ENCODE measurements at places on chromosomes 13 and 19. TPM values are rescaled to one million over a fixed set of nuclear protein-coding genes. Genes with fewer than 3 reads are reported as not detected.

GRCh38 chr13:71853725-71854124 is 13.3 kb downstream of the DACH1 start:
- H3K4me3 ChIP-seq: no peak overlapping the region
- no peaks in the 10 kb centered on the region for H3K4me1 ChIP-seq
- H3K27me3 ChIP-seq: peaks cover 4% of the 10 kb centered on the region
- no peak for DNase-seq
- no peak overlapping the region for H3K27ac ChIP-seq

GRCh38 chr13:52738719-52739467 is 727 bp downstream of the CNMD start:
- no peak overlapping the region for H3K4me3 ChIP-seq
- no peak overlapping the region for H3K27ac ChIP-seq
- H3K4me1 ChIP-seq: peaks cover 4% of the 10 kb centered on the region
- H3K27me3 ChIP-seq: peaks cover 45% of the 10 kb centered on the region

ADGRE2 gene
- 0.42 TPM for total RNA-seq

GRCh38 chr19:2254064-2254872 is 1.9 kb downstream of the JSRP1 start:
- H3K36me3 ChIP-seq: peaks cover under 1% of the 10 kb centered on the region
- H3K27ac ChIP-seq: peak overlapping the region; percentile 25
- DNase-seq: no peak
- H3K4me1 ChIP-seq: peaks cover 27% of the 10 kb centered on the region
- no peak overlapping the region for H3K4me3 ChIP-seq

CEACAM8 gene
- total RNA-seq: not detected

DNA sequence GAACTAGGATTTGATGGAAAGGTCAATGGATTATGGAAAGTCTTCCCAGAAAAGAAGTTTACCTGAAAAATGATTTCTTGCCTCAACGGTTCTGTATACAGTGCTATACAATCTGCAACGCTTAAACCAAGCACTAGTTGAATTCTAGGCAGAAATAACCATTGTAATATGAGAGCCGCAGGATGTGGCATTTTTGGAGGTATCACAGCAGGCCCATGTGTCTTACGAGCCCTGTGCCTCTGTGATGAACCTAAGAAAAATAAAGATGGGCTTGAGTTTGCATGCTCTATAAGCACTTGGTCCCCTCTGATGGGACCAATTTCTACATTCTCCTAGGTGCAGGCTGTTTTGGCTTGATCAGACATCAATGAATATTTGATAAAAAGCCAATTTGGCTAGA is 78.7 kb upstream of the RFC3 start:
- no peaks in the 10 kb centered on the region for H3K36me3 ChIP-seq
- H3K4me1 ChIP-seq: peaks cover 12% of the 10 kb centered on the region
- no peaks in the 10 kb centered on the region for H3K27me3 ChIP-seq
- H3K4me3 ChIP-seq: no peak overlapping the region
- no peak overlapping the region for H3K27ac ChIP-seq

KL gene
- total RNA-seq: 0.25 TPM

ZNF844 gene
- total RNA-seq: 3.6 TPM

DNA sequence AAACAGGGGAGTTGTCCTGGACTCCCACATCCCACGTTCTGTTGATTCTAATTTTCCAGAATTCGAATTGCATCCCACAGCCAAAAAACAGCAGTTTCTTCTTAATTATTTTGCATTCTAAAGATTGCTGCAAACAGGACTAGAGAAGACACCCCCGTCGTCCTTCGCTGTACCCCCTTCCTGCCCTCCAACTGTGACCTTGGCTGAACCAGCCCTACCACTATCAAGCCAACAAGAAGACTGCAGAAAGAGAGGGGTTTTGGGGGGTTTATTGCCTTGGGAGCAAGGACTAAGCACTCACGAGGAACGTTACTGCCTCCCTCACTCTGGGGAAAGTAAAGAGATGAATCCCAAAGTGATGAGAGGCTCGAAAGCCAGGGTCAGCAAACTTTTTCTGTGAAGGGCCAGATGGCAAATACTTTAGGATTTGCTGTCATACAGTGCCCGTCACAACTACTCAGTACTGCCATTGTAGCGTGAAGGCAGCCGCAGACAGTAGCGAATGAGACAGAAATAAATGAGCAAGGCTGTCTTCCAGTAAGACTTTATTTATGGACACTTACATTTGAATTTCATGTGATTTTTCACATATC is 32.5 kb upstream of the KATNAL1 start:
- no peak overlapping the region for H3K4me3 ChIP-seq
- no peak for DNase-seq
- H3K27me3 ChIP-seq: peaks cover 6% of the 10 kb centered on the region

TBXA2R gene
- total RNA-seq: 0.92 TPM

ZNF8 gene
- 5.1 TPM for total RNA-seq

DNA sequence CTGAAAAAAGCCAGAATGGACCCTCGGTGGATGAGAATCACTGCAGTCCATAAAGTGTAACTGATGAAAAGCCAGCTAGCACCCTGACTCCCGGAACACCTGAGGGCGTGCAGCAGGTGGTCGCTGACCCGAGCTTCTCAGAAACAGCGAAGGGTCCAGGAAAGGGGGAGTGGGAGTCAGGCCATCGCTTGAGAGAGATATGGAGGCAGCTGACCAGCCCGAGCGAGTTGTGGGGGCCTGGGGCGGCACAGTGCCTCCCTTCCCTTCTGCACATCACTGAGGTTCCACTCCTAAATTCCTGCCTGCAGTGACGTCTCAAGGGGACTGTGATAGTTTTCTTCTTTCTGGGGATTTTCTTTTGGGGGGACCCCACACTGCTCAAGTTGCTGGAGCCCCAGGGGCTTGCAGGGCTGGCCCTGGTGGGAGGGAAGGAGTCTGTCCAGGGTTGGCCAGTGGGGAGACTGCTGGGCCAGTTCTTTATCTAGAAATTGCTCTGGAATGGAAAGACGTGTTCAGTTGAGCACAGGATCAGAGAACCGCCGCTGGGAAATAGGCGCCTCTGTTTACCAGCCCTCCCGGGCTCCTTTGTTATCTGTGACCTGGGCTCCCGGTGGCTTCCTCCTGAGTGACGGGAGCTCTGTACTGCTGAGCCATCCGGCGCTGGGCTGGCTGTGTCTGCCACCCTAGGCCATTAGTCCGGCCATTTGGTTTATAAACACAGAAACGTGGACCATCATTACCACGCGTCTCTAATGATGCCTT is 71.3 kb downstream of the RAB20 start:
- no peak for DNase-seq
- no peaks in the 10 kb centered on the region for H3K4me1 ChIP-seq
- no peak overlapping the region for H3K4me3 ChIP-seq
- no peaks in the 10 kb centered on the region for H3K27me3 ChIP-seq

DNA sequence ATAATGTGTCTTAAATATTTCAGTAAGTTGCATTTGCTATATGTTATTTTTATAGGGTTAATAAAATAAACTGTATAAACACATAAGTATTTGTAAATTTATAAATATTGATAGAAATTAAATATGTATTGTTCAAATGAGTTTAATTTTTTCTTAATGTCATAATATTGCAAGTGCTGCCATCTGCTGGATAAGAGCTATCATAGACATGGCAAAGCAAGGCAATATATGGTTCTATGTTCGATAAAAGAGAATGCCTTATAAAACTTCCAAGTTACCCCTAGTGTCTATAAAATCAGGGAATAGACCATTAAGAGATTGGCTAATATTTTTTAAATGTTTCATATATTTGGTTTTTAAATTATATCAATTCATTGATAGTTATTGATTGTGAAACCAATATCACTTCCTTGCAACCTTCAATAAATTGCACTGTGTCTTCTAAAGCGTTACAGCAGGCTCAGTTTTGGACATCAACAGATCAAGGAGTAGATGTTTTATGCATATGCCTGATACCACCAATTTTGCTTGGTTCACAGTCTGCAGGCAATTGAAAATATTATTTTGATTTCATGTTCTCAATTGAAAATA is 29.0 kb upstream of the SLITRK6 start:
- H3K36me3 ChIP-seq: no peaks in the 10 kb centered on the region
- H3K27me3 ChIP-seq: no peaks in the 10 kb centered on the region
- no peak overlapping the region for H3K27ac ChIP-seq

ZNF525 gene
- 14.5 TPM for total RNA-seq

RPL18A gene
- 2,216 TPM for total RNA-seq

CD37 gene
- 352 TPM for total RNA-seq

DNA sequence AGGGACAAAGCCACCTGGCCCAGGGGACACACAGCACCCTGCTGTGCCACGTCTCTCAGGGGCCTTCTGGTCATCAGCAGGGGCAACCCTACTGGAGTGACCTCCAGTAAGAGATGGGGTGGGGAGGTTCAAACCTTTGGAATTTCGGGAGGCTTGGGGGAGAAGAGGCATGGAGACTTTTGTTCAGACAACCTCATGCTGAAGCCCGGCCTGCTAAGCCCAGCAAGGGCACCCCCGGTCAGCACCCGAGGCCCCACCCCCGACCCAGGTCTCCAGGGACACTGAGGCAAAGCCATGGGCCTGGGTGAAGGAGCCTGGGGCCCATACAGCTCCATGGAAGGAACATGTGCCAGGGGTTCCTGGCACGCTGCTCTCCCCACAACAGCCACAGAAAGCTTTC is 23.3 kb downstream of the ZNF787 start:
- H3K36me3 ChIP-seq: peaks cover 29% of the 10 kb centered on the region
- no peak overlapping the region for H3K4me3 ChIP-seq
- H3K4me1 ChIP-seq: no peaks in the 10 kb centered on the region
- H3K27me3 ChIP-seq: no peaks in the 10 kb centered on the region

NBEA gene
- 0.45 TPM for total RNA-seq

DNA sequence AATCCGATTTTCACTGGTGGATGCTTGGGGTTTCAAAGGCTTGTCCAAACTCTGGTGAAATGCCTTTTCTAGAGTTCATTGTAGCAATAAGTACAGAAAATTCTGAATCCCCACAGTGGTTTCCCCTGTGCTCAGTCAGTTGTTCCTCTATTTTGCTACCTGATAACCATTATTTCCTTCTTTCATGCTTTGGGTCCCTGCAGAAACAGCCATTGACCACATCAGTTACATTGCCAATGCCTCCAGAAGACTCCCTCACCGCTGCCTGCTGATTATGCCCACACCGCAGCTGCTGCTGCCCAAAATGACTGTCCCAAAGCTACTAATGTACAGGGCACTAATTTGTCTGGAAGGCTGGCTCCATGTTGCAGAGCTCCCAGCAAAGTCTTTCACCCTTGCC is 517.3 kb downstream of the KLF12 start:
- H3K27ac ChIP-seq: no peak overlapping the region
- peaks cover 17% of the 10 kb centered on the region for H3K4me1 ChIP-seq
- H3K27me3 ChIP-seq: peaks cover 9% of the 10 kb centered on the region
- no peak for DNase-seq
- H3K36me3 ChIP-seq: peaks cover 7% of the 10 kb centered on the region

PLVAP gene
- not detected for total RNA-seq

GRCh38 chr19:41316306-41316920 is 6.4 kb downstream of the CCDC97 start:
- H3K4me3 ChIP-seq: peak overlapping the region; percentile 10
- DNase-seq: no peak
- H3K27ac ChIP-seq: no peak overlapping the region
- H3K36me3 ChIP-seq: peaks cover 65% of the 10 kb centered on the region

- H3K27ac ChIP-seq: no peak overlapping the region
- no peak overlapping the region for H3K4me3 ChIP-seq
- peaks cover 2% of the 10 kb centered on the region for H3K36me3 ChIP-seq
- peaks cover 8% of the 10 kb centered on the region for H3K4me1 ChIP-seq
- DNase-seq: no peak
- peaks cover 1% of the 10 kb centered on the region for H3K27me3 ChIP-seq
Observed at GRCh38 chr13:46759846-46760245, 37.1 kb downstream of the ESD start.

DNA sequence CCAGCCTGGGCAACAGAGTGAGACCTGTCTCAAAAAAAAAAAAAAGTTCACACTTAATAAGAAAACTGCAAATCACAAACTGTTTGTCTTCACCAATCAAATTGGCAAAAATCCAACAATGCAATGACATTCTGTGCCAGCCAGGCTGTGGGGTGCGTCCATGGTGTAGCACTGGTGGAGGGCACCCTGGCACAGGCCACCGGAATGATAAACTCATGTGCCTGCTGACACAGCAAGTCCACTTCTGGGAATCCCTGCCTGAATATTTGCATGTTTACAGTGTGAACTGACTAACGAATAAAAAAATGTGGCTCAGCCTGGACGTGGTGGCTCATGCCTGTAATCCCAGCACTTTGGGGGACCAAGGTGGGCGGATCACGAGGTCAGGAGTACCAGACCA is 1.6 kb upstream of the LRRC25 start:
- peaks cover 16% of the 10 kb centered on the region for H3K4me1 ChIP-seq
- H3K4me3 ChIP-seq: no peak overlapping the region
- no peak for DNase-seq
- H3K36me3 ChIP-seq: no peaks in the 10 kb centered on the region

RHPN2 gene
- 1.4 TPM for total RNA-seq

GRCh38 chr13:49607761-49608160 is 20.5 kb upstream of the ARL11 start:
- H3K4me3 ChIP-seq: no peak overlapping the region
- DNase-seq: no peak
- peaks cover 2% of the 10 kb centered on the region for H3K36me3 ChIP-seq
- no peak overlapping the region for H3K27ac ChIP-seq
- no peaks in the 10 kb centered on the region for H3K27me3 ChIP-seq

- H3K4me3 ChIP-seq: no peak overlapping the region
- no peaks in the 10 kb centered on the region for H3K27me3 ChIP-seq
Observed at GRCh38 chr13:87656306-87656705, 14.9 kb upstream of the SLITRK5 start.
